HepG2 (cell line): ENCODE measurements at places on chromosomes 11 and 22. TPM values are rescaled to one million over a fixed set of nuclear protein-coding genes. Genes with fewer than 3 reads are reported as not detected.

DNA sequence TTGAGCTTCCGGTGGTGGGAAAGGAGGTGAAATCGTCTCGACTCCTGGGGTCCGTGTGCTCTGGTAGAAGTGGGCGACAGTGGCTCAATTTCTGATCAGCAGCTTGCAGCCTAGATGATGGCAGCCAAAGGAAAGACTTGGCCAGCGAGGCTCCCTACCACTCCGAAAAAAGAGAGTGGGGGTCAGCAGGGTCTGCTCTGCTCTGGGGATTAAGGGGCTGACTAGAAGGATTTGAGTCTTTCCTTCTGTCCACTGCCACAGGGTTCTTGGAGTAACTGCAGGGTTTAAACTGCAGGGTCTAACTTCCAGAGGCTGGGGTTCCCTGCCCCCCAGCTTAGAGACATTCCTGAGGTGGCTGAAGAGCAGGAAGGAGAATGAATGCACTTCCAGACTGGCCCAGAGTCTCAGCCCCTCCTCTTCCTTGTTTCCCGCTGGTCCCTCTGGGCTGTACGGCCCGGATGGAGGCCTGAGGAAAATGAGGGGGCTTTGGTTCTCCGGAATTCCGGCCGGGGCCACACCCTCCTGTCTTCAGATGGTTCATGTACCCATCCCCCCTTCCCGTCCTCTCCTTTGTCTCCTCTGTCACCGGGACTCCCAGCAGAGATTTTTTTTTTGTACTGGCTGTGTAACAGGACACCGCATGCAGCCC lies 907 bp downstream of the SERPINH1 start:
- DNase-seq, result no peak
- no peaks in the 10 kb centered on the region; the same call in 2 of the 3 replicates for H3K27me3 ChIP-seq
- peak overlapping the region; percentile 69 for H3K27ac ChIP-seq
- H3K4me3 ChIP-seq, result peak overlapping the region; percentile 69

The NPTXR gene
- 2.5 and 2.6 TPM in 2 replicates for total RNA-seq

The TRPC6 gene
- not detected in 2 replicates for total RNA-seq

The IGHMBP2 gene
- total RNA-seq, result 5.9 and 9.9 TPM in 2 replicates

The BTBD18 gene
- not detected in 2 replicates for total RNA-seq
